HS-27A (cell line): ENCODE measurements at places on chromosomes 16 and 17.

DNA sequence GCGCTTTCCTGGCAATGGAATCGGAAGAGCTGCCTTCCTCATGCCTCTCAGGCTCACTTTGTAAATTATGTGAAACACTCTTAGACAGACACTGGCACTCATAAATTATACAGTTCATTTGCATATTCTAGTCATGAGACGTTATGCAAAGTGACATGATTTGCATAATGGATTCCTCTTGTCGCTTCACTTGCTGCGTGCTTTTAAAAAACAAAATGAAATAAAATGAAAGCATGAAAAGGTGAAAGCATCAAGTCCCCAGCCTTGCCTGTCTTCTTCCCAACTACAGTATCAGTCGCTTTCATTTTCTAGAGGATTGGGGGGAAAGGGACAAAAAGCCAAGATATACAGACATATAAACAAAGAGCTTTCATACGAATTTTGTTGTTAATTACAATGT lies 252.8 kb upstream of the PMFBP1 start:
- DNase-seq: no peak

- no peak for DNase-seq
These were observed 5.8 kb downstream of the PIK3R6 start for GRCh38 chr17:8861495-8862181.

DNA sequence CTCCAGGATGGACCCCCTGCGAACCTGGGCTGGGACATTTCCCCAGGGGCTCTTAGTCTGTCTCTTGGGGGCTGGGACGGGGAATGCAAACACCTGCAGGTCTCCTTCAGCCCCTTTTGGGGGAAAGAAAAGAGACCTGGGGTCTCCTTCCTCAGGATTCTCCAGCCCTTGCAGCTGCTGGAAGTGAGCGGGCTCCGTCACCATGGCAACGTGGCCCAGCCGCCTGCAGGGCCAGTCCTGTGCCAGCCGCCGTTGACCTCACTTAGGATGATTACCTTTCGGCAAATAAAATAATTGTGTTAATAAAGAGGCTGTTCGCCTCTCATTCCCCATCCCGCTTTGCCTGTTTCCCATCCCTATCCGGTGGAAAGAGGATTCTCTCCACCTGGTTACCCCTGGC lies 25.7 kb downstream of the MRM1 start:
- DNase-seq: no peak

GRCh38 chr16:83300326-83300725 lies 507.5 kb upstream of the HSBP1 start:
- DNase-seq: no peak

DNA sequence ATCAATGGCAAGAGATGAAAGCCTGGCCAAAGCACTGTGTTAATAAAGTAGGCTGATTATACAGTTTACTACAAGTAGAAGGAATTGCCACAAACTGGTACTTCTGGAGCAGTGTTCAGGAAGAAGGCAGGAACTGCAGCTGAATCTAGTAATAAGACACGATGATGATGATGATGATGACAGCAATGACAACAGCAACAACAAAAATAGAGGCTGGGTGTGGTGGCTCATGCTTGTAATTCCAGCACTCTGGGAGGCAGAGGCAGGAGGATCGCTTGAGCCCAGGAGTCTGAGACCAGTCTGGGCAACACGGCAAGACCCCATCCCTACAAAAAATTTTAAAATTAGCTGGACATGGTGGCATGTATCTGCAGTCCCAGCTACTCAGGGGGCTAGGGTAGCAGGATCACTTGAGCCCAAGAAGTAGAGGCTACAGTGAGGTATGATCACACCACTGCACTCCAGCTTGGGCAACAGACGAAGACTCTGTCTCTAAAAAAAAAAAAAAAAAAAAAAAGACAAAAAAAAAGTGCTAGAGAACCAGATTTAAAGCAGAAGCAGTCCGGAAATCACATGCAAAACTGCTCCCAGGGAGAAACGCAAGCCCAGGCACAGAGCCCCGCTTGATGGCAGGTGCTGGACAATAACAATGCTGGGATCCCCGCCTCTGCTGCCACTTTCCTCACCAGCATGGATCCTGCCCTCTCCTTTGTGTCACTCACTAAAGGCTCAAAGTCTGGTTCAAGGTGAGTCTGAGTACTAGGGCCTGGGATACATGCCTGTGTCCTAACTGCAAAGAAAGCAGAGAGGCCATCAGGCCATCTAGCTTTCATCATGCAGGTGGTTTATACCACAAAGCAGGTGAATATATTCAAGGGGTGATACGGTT lies 44.8 kb downstream of the CPPED1 start:
- no peak for DNase-seq

DNA sequence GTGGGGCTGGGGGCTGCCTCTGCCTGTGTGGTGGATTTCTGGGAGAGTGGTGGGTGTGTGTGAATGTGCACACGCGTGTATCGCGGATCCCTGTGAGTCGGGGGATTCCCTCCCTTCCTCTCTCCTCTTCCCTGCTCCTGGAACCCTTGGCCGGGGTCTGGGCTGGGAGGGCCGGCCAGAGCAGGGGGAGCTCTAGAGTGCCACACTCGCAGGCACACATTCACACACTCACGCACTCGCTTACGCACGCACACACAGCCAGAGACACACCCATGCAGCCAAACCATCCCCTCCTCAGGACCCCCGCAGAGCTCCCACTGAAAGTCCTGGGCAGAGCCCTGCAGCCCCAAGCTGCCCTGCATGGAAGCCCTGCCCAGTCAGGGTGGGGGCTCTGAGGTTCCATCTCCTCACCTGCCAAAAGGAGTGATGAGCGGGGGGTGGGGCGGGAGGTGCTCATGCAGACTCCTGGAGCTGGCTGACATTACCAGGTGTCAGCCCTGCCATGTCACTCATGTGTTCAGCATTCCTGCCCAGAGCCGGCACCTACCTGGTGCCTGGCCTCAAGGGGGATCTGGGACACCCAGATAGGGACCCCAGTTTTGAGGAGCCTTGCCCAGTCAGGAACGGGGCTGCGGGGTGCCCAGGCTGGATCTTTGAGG lies 1.9 kb downstream of the NECAB2 start:
- DNase-seq: no peak

DNA sequence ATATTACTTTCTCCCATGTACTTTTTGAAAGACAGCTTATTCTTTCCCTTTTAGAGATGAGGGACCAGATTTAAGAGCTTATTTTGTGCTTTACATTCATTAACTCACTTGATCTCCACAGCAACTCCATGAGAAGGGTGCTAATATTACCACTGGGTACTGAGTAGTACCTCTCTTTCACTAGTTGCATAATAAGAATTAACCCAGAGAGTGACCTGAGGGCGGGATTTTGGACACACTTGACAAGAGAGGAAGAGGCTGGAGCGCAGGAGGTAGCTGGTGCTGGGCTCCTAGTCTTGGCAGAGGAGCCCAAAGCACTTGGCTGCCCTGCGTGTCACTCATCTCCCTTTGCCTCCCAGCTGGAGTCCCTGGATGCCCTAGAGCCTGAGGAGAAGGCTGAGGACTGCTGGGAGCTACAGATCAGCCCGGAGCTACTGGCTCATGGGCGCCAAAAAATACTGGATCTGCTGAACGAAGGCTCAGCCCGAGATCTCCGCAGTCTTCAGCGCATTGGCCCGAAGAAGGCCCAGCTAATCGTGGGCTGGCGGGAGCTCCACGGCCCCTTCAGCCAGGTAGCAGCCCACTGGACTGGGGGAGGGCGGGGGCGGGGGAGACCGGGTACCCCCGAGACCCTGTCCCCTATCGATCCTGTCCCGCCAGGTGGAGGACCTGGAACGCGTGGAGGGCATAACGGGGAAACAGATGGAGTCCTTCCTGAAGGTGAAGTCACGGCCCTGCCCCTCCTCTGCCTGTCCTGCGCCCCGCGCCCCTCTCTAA lies 1.7 kb upstream of the MAZ start:
- DNase-seq: no peak

GRCh38 chr16:14248791-14249190 lies 177.7 kb downstream of the MRTFB start:
- DNase-seq: no peak

DNA sequence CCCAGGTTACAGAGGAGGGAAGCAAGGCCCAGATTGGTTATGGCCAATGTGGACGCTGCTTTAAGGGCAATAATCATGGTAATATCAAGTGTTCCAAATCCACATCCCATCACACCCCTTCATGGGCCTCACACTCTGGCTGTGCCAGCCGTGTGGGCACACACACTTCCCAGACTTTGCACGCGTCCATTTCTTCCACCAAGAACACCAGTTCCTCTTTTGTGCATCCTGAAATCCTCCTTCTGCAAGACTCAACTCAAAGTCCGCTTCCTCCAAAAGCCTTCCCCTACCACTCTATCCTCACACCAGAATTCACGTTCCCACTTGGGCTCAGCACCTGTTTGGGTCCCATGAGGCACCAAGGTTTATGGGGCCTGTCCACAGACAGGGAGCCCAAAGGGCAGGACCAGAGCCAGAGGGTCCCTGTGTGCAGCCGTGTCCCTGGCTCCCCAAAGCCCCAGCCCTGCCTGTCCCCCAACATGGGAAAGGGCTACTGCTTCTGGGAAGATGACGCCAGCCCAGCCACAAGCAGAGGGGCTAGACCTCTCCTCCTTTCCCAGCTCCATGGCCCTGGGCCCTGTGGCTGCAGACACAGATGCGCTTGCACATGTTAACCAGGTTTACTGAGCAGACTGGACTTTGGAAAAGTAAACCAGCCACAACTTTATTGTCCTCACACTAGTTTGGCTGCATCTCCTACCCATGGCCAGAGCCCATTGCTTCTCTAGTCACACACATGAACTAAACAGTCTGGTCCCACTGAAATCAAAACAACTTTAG lies 20.3 kb downstream of the SPNS3 start:
- no peak for DNase-seq

- peak; percentile 33 for DNase-seq
These were observed 15.1 kb downstream of the SAMD14 start for GRCh38 chr17:50114849-50115357.

DNA sequence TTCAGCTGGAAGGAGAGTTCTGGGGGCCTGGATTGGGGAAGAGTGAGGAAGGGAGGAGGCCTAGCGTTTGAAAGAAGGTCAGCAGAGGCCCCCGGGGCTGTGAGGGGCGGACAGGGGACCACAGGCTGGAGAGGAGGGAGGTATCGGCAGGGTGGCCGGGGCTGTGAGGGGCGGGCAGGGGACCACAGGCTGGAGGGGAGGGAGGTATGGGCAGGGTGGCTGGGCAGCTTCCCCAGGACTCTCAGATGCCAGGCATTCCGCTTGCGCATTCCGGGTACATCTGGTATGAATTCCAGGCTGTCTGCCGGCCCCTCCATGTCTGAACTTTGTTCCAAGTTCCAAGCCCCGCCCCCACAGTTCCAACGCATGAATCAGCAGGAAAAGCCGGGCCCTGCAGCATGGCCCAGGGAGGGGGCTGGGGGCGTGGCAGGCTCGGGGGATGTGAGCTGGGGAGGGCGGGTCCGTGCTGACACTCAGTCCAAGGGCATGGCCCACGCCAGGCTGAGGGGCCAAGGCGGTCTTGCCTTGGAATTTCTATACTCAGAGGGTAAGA lies 4.3 kb upstream of the TLCD2 start:
- DNase-seq: peak; percentile 87

- DNase-seq: no peak
These were observed 16.9 kb upstream of the MAP3K14 start for GRCh38 chr17:45333702-45334092.

- DNase-seq: no peak
These were observed 253.6 kb downstream of the C16orf95 start for GRCh38 chr16:87063543-87063942.

DNA sequence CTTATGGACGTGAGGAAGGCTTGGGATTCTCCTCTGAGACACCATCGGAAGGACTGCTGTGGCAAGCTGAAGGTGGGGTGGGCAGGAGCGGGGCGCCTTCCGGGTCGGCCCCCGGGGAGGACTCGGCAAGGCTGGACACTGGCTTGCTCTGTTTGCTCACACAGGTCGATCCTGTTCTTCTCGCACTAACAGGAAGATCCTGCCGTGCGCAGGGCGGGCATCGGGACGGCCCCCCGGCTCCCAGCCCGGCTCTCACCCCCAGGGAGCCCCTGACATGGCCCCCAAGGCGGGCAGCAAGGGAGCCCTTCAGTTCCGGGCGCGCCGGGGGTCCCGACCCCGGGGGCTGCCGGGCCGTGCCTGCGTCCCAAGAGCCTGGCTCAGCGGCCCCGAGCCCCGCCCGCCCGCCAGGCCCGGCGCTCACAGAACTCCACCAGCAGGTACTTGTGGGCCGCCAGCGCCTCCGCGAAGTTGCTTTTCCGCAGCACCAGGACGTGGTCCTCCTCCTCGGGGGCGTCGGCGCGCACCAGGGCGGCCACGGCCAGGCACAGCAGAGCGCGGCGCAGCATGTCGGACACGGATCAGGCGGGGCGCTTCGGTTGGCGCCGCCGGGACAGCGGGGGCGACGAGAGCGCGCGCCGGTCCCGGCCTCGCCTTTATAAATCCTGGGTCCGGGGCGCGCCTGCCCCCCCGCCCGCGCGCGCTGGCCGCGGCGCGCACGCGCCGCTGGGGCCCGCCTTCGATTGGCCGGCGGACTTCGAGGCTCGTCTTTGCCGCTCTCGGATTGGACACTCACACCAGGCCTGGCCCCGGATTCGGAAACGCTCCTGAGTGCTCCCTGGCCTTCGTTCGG lies at the start of gene P4HB:
TSS of gene P4HB (minus strand) at position 630 of the 850 bp plus-strand sequence. CDS start at position 566, 64 bp downstream.
- DNase-seq: no peak

- no peak for DNase-seq
These were observed 246.7 kb downstream of the FTO start for GRCh38 chr16:53950677-53951076.

- no peak for DNase-seq
These were observed 43.4 kb upstream of the RASD1 start for GRCh38 chr17:17539591-17539990.

GRCh38 chr17:15112846-15113617 lies 152.1 kb downstream of the PMP22 start:
- no peak for DNase-seq

GRCh38 chr17:75764417-75764710 lies 628 bp downstream of the GALK1 start:
- DNase-seq: no peak

DNA sequence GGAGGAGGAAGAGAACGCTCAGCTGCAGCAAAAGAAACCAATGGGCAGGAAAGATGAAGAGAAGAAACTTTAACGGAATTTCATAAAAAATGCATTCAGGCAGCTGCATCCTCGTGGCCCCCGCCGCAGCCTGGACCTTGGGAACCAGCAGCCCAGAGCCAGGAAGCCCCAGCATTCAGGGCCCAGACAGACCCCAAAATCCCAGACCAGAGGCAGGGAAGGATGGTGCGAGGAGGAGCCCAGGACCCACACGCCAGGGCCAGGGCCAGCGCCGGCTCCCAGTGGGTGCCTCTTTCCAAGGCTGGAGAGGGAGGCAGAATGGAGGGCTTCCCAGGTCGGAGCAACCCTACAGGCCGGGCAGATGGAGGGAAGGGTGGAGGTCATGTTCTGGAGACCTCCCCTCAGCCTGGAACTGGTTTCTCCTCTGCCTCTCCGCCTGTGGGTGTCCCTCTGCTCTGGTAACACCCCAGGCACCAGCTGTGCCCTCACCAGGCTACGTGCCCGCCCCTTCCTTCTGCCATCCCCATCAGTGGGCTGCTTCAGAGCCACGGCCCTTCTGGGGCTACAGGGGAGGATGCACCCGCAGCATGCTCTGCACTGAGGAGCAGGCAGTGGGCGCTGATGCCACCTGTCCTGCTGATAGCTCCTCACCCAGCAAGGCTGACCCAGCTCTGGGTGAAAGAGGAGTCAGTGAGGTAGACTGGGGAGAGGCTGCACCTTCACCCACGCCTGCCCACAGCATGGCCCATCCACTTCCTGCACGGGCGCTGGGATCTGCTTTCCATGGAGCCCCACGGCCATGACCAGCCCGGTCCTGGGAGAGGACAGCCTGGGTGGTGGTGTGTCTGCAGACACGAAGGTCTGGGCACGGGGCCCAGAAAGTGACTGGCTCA lies 1.2 kb upstream of the MIF4GD start:
- no peak for DNase-seq
